ENCODE measurements at places on chromosomes 2 and 18. TPM values are rescaled to one million over a fixed set of nuclear protein-coding genes. Genes with fewer than 3 reads are reported as not detected.

Gene EGR4
- total RNA-seq, result 0.07 TPM

Gene LINC00305
- total RNA-seq, result not detected

Gene COBLL1
- 0.02 TPM for total RNA-seq

Gene SKOR2
- total RNA-seq, result not detected

Gene SERPINB13
- total RNA-seq, result not detected

Gene IL36A
- not detected for total RNA-seq

Gene SCN9A
- 1.9 TPM for total RNA-seq

Gene DYSF
- total RNA-seq, result not detected

Gene LHCGR
- total RNA-seq, result not detected

Gene BOK
- not detected for total RNA-seq

Gene TUBA4A
- total RNA-seq, result 331 TPM

Gene TEX261
- total RNA-seq, result 56.1 TPM

Gene IMPACT
- 8.8 TPM for total RNA-seq

Gene RNU2-63P
- 22.6 TPM for total RNA-seq

Gene GKN1
- total RNA-seq, result not detected

Gene CDH19
- total RNA-seq, result not detected
